Activated B cell treated with CpG ODN at 0.5 μM for 24 hours (primary cell): ENCODE measurements at places on chromosomes 5 and 9.

- peak; percentile 20 for DNase-seq
These were observed 31.6 kb downstream of the B4GALT1 start for GRCh38 chr9:33135470-33135958.

DNA sequence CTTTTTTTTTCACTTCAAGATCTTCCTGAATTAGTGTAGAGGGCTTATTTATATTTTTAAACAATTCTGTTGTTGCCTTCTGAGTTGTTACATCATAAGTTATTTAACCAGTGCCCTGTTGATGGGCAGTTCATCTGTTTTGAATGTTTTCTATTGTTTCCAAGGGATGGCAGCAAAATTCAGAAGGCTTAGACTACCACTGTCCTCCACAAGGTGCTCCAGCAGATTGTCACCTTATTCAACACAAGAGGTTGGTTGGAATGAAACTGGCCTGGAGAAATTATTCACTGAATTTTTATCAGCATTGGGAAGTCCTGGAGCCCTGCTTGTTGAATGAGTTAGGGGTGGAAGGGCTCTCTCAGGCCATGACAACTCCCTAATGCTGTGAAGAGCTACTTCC lies 1.3 kb upstream of the KLHL9 start:
- DNase-seq = no peak

DNA sequence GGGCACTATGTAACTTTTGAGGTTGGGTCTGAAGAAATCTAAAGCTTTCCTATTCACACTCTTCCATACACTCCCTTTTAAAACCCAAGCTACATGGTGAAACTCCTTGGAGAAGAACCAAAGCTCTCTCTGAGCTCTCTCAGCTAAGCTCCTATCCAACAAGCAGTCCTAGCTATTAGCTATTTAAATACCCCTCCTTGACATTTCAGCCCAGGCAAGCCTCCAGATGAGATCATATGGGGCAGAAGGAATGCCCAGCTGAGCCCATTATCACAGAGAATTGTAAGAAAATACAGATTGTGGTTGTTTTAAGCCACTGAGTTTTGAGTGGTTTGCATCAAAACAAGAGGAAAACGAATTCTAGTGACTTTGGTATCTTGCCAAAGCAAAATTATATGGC lies 15.2 kb downstream of the HSPB3 start:
- DNase-seq = no peak

DNA sequence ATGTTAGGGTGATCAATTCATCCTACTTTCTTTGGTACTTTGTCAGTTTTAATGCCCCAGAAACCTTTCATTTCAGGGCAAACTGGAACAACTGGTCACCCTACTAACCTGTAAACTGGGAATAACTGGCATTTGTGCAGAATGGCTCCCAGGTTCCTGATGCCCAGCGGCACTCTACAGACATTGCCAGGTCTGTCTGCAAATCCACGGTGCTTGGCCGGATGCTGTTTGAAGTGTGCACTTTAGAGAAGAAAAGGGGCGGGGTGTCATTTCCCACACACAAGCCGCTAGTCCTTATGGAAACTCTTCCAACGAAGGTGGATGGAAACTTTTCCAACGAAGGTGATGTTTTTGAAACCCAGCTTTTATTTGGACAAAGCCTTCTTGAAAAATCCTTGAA lies 49.9 kb upstream of the OTULINL start:
- no peak for DNase-seq

- no peak for DNase-seq
These were observed 1.8 kb upstream of the SH2D3C start for GRCh38 chr9:127780126-127780885.

DNA sequence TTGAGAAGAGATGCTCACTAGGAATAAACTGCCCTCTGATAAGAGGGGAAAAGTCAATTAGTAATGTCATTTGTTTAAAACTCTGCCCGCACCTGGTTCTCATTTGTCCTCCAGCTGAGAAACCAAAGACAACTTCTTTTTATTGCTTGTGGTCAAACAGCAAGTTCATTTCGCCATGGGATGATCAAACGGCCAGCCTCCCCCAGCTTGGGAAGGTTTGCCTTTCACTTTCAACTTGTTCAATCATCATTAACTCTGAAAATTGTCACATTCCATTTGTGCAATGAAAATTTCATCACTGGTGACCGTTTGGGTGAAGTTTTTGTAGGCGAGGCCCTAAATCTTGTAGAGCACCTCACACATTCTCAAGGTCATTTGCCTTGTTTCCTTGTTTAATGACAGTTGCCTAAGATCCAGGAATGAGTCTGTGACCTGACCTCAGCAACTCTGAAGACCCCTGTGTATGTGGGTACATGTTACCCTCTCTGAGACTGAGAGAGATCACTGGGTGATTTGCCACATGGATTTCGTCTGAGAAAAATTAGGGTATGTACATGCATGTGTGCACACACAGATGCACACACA lies 117.7 kb downstream of the MARCHF3 start:
- DNase-seq = no peak

GRCh38 chr5:81904166-81904565 lies 67.7 kb upstream of the ATG10 start:
- no peak for DNase-seq

DNA sequence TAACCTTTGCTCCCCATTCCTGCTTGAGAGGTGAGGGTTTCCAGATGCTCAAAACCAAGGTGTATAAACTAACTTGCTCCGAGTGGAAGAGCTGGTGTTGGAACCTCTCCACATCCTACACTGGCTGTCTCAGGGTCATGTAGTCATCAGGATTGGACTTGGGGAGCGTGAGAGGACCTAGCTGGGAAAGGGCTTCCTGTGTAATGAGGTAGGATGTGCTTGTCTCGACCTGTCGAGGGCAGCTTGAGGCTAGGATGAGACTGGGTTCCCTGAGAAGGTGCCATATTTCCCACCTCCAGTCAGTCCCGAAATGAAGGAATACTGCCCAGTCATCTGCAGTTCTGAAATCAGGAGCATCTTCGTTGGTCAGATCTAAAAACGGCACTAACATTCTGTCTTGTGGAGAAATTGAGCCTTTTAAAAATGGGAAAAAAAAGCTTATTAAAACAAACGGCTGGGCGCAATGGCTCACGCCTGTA lies 1.3 kb downstream of the CCNI2 start:
- DNase-seq = no peak

- DNase-seq = no peak
These were observed 403.0 kb downstream of the ZNF608 start for GRCh38 chr5:124343451-124343867.

DNA sequence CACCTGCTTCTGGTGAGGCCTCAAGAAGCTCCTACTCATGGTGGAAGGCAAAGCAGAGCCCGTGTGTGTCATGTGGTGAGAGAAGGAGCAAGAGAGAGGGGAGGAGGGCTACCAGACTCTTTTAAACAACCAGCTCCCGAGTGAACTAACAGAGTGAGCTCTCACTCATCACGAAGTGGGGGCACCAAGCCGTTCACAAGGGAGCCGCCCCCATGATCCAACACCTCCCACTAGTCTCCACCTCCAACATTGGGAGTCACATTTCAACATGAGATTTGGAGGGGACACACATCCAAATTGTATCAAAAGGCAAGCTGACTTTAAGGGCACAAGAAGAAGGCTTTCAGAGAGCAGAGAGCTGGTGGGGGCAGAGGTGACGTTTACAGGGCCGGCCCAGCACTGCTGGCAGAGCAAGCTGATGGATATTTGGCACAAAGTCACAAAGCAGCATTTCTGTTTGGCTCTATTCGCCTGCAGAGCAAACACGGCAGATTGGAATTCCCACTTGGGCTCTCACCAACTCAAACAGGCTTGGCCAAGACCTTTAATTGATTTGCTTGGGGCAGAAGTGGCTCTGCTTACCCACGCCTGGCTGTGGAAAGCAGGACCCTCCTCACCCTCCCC lies 20.0 kb downstream of the PITX1 start:
- DNase-seq = no peak

- no peak for DNase-seq
These were observed 71.5 kb downstream of the DAP start for GRCh38 chr5:10689391-10690081.

GRCh38 chr5:36397901-36398536 lies 96.3 kb upstream of the RANBP3L start:
- DNase-seq = no peak

DNA sequence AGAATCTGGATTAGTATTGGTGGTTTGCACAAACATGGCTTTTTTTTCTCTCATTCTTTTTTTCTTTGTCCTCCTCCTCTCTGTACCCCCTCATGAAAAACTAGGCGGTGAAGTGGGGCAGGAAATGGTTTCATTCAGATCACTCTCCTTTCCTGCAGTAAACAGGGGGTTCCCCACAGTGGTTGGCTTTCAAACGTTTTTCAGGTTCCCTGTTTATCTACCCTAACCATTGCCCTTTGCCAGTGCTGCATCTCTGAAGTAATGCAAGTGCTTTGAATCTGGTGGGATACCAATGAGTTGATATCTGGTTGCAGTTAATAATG lies 29.8 kb downstream of the NR4A3 start:
- DNase-seq = no peak

- no peak for DNase-seq
These were observed 361.7 kb downstream of the TAF11L14 start for GRCh38 chr5:17995997-17996396.

DNA sequence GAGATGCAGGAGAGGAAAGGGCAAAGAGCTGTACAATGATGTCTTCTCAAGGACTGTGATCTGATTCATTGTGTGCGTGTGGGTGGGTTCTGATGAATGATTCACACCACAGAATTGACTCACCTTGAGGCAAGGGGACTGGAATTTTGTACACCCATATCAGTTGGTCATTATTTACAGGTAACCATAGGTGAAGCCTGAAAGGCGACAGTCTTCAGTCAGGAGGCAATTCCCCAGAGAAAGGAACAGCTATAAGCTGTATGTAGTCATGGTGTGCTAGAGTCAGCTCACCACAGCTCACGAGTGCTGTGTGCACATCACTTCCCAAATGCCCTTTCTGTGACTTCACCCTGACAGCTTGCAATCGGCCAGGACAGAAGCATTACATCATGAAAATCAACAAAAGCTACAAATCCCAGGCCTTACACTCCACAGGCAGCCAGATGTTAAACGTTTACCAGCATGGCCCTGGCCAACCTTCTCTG lies 87.6 kb upstream of the RPS23 start:
- DNase-seq = no peak

DNA sequence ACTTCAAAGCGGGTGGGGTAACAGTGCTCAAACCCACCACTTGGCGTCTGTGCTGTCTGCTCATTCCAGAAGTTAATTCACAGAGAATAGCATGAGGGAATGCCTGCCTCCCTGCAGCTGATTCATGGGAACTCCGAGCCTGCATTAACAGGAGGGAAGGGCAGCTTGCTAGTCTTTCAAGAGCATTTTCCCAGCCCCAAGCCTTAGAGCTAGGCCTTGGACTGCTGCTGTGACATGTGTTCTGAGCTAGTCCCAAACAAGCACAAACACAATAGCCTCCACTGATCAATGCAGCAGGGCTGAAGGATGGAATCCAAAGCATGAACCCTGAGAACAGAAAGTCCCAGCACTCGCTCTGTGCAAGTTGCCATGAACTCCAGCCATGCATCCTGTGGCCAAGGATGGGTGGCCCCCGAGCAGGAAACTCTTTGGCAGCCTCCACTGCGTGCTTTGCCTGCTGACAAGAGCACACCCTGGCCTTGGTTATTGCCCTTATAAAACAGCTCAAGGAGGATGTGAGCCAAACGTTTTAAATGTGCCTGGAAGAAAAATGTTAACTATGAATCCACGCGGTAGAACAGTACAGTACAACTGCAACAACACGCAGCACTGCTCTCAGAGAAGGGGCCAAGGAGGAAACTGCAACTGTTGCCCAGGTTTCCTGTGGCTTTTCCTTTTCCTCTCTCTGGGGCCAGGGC lies 653.1 kb upstream of the KLF4 start:
- DNase-seq = no peak
